ENCODE measurements at places on chromosomes 1 and 21.

DNA sequence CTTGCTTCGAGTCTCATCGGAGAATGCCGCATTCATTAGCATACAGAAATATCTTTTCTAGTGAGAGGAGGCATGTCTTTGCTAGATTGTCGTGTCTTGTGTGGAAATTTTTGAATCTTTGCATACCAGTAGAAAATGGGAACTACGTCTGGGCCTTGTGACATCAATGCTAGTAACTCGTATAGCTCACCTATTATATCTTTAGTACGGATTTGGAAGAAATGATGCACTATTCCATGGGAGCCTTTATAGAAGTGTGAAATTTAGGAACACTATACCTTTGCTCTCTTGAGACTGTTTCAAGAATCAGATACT lies 835 bp downstream of the UHMK1 start:
- no peak overlapping the region for H3K27ac ChIP-seq
- peaks cover 6% of the 10 kb centered on the region for H3K4me1 ChIP-seq
- no peak for DNase-seq
- no peaks in the 10 kb centered on the region for H3K36me3 ChIP-seq
- H3K27me3 ChIP-seq = no peaks in the 10 kb centered on the region

- H3K4me3 ChIP-seq = no peak overlapping the region
- no peak overlapping the region for H3K27ac ChIP-seq
- no peak for DNase-seq
- H3K4me1 ChIP-seq = no peaks in the 10 kb centered on the region
- H3K27me3 ChIP-seq = no peaks in the 10 kb centered on the region
Measured at GRCh38 chr1:195637539-195637938, 970.7 kb downstream of the KCNT2 start.

DNA sequence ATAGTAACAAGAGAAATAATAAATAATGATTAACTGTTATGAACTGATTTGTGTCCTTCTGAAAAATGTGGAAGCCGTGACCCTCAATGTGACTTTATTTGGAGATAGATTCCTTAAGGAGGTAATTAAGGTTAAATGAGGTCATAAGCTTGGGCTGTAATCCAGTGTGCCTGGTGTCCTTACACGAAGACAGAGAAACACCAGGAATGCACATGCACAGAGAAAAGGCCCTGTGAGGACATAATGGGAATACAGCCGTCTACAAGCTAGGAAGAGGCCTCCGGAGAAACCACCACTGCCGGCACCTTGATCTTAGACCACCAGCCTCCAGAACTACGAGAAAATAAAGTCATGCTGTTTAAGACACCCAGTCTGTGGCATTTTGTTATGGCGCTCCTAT lies 215.9 kb downstream of the NEGR1 start:
- H3K4me1 ChIP-seq = no peaks in the 10 kb centered on the region
- H3K27ac ChIP-seq = no peak overlapping the region
- no peak for DNase-seq
- H3K36me3 ChIP-seq = no peaks in the 10 kb centered on the region
- no peaks in the 10 kb centered on the region for H3K27me3 ChIP-seq

DNA sequence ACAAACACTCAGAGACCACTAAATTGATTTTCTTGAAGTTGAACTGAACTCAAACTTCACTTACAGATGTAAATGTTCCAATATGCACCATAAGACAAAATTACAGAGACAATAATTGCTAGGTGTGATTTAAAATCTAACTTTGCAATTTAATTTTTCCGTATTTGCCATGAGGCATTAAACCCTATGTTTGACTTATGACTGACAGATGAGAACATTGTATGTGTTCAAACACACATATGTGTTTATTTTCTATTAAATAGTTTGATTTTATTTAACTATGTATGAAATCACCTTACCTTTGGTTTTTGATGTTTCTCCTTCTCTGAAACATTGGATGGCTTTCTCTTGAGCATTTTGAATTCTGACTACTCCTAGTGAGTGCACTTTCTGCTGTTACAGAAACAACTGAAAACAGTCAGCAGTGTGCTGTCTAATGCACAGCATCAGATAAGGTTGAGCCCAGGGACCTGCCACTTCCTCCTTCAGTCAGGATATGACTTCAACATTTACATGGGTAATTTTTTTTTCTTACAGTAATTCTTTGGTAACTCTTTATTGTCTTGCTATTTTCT lies at the start of gene SAMSN1:
Gene SAMSN1 (minus strand): TSS at position 410 of the 575 bp plus-strand sequence. CDS start 54 bp downstream, at position 356.
- peak within 1 kb of the TSS; percentile 5 for H3K4me3 ChIP-seq
- no peaks in the 10 kb centered on the region for H3K27me3 ChIP-seq
- H3K4me1 ChIP-seq = no peaks in the 10 kb centered on the region

GRCh38 chr1:238061967-238062613 lies 171.4 kb upstream of the ZP4 start:
- DNase-seq = no peak
- H3K27me3 ChIP-seq = no peaks in the 10 kb centered on the region
- no peaks in the 10 kb centered on the region for H3K36me3 ChIP-seq
- no peaks in the 10 kb centered on the region for H3K4me1 ChIP-seq
- H3K4me3 ChIP-seq = no peak overlapping the region
- no peak overlapping the region for H3K27ac ChIP-seq
